ENCODE measurements at places on chromosomes 12 and 14. TPM values are rescaled to one million over a fixed set of nuclear protein-coding genes. Genes with fewer than 3 reads are reported as not detected.

DNA sequence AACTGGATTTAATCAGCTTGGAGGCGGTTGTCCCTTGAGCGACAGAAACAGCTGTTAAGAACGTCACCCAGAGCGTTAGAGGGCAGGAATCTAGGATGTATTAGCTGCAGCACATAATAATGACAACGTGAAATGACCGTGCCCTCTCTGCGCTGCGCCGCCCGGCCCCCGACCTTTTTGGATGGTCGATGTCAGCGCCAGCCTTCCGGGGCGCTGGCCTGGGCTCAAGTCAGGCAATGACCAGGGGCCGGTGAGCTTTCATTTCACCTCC, 427 bp upstream of the TMEM120B start:
- DNase-seq, result no peak

DNA sequence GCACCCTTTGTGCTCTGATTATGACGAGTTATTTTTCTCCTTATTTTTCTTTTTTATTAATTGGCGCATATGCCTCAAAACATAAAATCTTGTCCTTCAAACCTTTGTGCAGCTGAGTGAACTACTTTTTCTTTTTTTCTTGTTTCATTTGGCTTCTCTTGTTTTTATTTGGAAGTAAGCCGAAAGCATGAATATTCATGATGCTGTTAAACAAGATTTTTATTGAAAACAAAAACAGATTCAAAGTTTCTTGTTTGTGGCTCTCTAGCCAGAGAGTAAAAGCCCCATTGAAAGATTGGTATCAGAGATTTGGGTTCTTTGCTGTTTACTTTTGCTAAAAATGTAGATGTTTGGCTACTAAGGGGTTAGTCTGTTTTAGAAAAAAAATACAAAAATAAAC, 183.8 kb downstream of the TMEM132C start:
- no peak for DNase-seq

Gene MIP
- not detected for polyA plus RNA-seq

Gene TAS2R20
- 0.43 TPM for polyA plus RNA-seq

DNA sequence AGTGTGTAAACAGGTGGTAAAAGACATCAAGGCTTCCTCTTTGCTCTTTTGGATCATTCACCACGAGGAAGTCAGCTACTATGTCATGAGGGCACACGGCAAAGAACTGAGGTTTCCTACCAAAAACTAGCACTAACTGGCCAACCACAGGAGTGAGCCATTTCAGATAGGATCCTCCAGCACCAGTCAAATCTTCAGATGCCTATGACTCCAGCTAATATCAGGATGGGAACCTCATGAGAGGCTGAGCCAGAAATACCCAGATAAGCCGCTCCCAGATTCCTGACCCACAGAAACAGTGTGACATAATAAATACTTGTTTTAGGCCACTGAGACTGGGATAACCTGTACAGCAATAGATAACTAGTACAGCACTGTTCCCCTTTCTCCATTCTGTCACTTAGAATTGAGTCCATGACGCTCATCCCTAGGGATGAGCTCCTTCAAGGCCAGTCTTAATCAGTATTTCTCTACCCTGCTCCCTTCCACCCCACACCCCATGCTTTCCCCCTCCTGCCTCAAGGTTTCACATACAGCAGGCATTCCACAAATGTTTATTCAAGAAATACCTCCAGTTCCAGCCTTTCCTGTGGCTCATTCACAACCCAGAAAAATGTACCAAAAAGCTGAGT, 68.4 kb downstream of the PPM1H start:
- DNase-seq, result no peak

Gene LRRC9
- polyA plus RNA-seq, result not detected

DNA sequence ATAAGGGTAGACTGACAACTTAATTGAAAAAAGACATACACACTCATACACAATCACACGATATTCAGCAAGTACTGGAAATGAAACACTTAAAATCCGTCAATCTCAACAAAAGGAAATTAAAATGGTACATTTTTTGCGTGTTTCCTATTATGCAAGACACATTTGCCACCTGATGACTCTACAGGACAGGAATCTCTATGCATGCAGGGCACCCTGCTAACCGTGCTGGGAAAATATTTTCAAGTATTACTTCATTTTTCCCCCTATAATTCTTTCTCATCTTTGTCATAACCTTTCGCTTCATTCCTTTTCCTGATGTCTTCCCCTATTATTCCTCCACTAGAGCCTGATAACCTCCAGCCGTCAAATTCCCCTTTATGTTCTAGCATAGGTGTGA, 150.2 kb downstream of the TMEM132D start:
- no peak for DNase-seq

- no peak for DNase-seq
Observed at GRCh38 chr14:55749201-55749812, 169.3 kb downstream of the KTN1 start.

DNA sequence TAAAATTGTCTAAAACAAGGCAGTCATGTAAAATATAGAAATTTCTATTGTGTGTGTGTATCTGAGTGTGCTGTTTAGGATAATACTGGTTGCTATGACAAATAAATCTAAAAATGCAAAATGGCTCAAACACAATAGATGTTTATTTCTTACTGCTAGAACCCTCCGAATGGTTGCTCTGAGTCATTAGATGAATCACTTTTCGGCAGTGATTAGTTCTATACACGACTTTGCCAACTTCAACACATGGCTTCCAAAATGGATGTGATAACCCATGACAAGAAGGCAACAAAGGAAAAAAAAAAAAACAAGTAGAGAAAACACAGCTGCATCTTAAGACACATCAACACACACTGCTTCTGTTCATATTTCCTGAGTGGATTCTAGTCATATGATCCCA, 729.2 kb downstream of the AACS start:
- DNase-seq, result no peak

GRCh38 chr14:98368916-98369315, 903.1 kb downstream of the BCL11B start:
- no peak for DNase-seq

Gene CCDC88C
- 1.9 TPM for polyA plus RNA-seq

- no peak for DNase-seq
Observed at GRCh38 chr14:102170061-102170460, 30.4 kb downstream of the WDR20 start.
